Thymus (tissue), 14 donors: ENCODE measurements at places on chromosomes 7 and 10.

- peaks cover under 1% of the 10 kb centered on the region for H3K4me1 ChIP-seq
- no peak for DNase-seq
- no peak overlapping the region for H3K4me3 ChIP-seq
Observed at GRCh38 chr7:36795451-36796021, 71.2 kb upstream of the AOAH start.

DNA sequence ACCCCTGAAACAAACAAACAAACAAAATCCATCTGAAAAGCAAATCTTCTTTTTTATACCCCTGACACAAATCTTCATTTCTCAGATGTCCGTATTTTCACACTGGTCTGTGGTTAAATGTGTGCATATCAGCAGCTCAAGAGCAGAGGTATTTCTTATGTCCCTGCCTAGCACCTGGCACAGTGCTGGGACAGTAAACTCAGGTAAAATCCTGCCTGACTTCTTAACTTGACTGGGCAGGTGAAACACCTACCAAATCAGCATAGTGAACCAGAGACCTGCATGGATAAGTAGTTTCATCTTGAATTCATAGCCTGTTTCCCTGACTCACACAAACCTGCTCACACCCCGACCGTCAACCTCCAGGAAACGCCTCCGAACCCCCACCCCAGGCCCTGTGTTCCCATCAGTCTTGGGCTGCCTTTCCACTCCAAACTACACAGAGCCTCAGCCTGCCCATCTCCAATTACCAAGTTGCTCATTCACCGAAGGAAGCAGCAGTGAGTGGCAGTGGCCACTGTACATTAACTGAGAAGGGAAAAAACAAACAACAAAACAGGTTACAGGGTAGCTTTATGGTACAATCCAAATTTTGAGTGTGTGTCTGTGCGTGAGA lies 109.9 kb downstream of the HECTD2 start:
- no peak for DNase-seq
- H3K36me3 ChIP-seq, result no peaks in the 10 kb centered on the region
- H3K27me3 ChIP-seq, result no peaks in the 10 kb centered on the region
- H3K4me3 ChIP-seq, result no peak overlapping the region
- H3K27ac ChIP-seq, result no peak overlapping the region
- H3K4me1 ChIP-seq, result no peaks in the 10 kb centered on the region

DNA sequence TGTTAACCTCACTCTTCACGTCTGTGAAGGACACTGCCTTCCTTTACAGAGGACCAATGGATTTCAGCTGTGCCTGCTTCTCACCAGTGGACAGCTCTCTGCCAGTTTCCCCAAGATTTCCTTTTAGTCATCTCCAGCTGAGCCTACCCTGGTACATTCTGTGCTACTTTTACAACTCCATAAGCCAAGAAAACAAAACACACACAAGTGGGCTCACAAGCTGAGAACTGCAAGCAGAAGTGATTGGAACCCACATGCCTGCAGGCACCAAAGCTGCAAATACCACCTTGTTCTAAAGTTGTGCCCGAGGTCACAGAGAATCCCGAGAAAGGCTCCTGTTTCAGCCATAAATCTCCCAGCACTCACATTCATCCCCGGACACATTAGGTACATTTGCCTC lies 636.8 kb downstream of the PHTF2 start:
- H3K4me3 ChIP-seq, result no peak overlapping the region
- H3K27me3 ChIP-seq, result no peaks in the 10 kb centered on the region
- no peaks in the 10 kb centered on the region for H3K36me3 ChIP-seq
- H3K27ac ChIP-seq, result no peak overlapping the region

GRCh38 chr10:114613237-114613979 lies 44.7 kb downstream of the ABLIM1 start:
- no peaks in the 10 kb centered on the region for H3K36me3 ChIP-seq
- no peak for DNase-seq
- H3K27me3 ChIP-seq, result no peaks in the 10 kb centered on the region
- H3K27ac ChIP-seq, result peak overlapping the region; percentile 42
- H3K4me3 ChIP-seq, result no peak overlapping the region
